BJ (cell line): ENCODE measurements at places on chromosomes 1 and 21.

DNA sequence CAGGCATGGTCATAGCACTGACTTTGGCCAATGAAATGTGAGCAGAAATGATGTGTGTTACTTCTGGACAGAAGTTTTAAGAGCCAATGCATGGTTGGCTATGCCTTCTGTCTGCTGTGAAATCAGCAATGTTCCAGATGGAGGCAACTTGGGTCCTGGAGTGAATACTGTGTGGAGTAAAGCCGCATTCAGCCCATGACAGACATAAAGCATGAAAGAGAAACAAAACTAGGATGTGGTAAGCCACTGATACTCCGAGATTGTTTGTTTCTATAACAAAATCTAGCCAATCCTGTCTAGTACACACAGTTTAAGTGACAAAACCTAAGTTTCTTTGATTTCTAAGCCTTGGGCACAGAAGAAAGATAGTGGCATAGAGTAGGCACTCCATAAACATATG is 47.1 kb upstream of the ARHGAP29 start:
- DNase-seq: no peak

DNA sequence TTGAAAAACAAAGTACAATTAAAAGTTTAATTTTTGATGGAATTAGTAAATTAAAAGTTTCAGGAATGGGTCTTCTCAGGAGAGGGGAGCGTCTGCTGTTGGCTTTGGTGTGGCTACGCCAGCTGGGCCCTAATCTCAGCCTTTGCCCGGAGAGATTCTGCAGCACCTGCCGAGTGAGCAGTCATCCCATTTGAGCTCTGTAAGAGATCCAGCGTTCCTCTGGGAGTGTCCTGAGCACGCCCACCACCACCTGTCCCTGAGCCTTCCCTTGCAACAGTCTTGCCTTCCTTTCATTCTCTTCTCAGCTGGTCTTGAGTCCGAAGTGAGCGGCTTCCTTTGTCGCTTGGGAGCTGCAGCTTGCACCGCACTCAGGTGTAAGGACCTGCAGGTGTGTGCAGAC is 263.1 kb downstream of the CAMTA1 start:
- no peak for DNase-seq

- no peak for DNase-seq
These were observed at the start of gene PEAR1 for GRCh38 chr1:156893048-156893953. TSS of gene PEAR1 (plus strand) at chr1:156893718. CDS start at chr1:156903927, 10,209 bp downstream.

DNA sequence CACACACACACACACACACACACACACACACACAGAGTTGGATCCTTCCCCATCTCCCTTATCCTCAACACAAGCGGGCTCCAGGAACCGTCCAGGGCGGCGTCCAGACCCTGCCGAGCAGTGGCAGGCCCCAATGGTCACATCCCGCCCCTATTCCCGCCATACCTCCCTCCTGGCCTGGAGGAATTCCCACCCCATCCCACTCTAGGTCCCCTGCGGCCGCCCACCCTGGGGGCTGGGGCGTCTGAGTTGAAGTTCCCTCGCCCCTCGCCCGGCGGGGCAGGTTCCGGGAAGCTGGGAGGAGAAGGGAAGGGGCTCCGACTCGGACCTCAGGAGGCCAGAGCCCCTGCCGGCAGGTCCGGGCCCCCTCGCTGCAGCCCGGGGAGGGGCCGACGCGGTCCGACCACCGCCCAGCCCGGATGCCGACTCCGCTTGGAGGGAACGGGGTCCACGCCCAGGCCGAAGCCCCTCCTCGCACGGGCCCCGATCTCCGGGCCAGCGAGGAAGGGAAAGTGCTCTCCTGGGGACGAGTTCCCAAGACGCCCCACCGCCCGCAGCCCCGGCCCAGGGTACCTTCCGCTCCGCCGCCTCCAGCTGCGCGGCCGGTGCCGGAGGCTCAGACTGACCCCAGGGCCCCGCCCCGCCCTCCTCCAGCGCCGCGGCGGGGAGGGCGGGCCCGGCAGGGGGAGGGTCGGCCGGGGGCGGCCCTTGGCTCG is at the start of gene RHOC:
Gene RHOC, minus strand, starts transcription at position 623 of the 716 bp plus-strand sequence. CDS start 3,328 bp downstream, outside the sequence.
- DNase-seq: no peak

- no peak for DNase-seq
These were observed 35.0 kb downstream of the ZYG11A start for GRCh38 chr1:52877554-52877953.

GRCh38 chr1:25195835-25196234 is 36.5 kb downstream of the SYF2 start:
- DNase-seq: no peak

DNA sequence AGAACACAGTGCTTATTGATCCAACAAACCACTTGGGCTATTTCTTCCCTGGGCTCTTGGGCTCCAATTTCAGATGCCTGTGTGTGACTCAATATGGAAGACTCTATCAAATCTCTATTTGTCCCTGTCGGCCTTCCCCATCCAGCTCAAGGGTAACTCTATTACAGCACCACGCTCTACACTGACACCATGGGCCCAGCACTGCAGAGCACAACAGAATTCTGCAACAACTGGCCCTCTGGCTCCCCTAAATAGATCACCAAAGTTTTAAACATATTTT is 51.7 kb downstream of the CAPZB start:
- no peak for DNase-seq

DNA sequence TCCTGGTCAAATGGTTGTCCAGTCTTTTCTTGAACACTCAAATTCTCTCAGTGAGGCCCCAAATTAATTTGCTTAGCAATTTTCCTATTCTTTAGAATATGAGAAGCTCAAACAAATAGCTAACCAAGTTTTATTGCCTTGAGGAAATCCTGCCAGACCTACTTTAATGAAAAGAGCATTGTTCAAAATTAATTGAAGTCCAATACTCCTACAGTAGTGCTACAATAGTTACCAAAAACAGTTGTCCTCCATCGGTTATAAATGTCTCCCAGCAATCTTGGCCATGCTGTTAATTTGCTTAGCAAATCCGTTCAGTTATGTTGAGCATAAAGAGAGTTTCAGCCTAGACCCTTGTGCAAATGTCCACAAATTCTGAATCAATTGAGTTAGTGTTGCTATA is 112.9 kb downstream of the MAB21L3 start:
- no peak for DNase-seq

DNA sequence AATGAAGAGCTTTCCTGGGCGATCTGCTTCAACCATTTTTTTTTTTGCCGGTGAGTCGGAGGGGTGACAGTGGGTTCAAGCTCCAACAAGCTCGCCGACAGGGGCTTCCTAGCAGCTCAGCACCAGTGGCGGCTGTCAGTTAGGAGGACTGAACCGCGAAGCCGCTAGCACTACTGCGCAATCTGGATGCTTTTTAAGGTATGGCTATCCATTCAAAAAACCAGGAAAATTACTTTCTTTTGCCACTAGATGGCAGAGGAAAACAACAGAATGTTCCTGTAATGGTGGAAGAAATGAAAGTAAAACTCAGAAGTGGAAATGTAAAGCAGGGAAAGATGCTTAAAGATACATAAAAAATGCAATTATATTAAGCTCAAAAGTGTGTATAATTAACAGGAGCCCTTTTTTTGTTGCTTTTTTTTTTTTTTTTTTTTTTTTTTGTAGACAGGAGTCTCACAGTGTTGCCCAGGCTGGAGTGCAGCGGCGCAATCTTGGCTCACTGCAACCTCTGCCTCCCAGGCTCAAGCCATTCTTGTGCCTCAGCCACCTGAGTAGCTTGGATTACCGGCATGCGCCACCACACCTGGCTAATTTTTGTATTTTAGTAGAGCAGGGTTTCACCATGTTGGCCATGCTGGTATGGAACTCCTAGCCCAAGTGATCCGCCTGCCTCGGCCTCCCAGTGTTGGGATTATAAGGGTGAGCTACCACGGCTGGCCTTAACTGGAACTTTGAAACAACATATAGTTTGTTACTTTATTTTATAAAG is 8.5 kb downstream of the KYAT3 start:
- DNase-seq: no peak

GRCh38 chr1:89808441-89809117 is 12.3 kb upstream of the LRRC8D start:
- DNase-seq: no peak

GRCh38 chr1:153685544-153686340 is 7.3 kb downstream of the NPR1 start:
- no peak for DNase-seq

DNA sequence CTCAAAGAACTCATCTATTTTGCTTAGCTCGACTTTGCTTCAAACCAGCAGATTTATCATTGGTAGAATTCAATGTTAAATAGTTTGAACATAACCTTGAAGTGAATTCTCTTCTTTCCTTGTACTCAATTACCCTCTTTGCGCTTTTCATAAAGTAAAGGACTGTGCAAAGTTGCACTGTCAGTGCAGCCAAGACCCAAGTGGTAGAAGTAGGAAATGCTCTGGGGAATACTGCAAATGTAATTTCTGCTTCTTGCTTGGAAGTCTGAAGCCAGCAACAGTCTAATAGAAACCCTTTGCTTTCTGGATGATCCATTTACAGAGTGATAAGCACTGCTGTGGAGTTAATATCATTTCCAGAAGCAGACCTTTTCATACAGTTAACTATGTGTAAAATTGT is 936.7 kb upstream of the TMPRSS15 start:
- DNase-seq: no peak

GRCh38 chr1:8323706-8324105 is 5.8 kb downstream of the SLC45A1 start:
- DNase-seq: no peak

DNA sequence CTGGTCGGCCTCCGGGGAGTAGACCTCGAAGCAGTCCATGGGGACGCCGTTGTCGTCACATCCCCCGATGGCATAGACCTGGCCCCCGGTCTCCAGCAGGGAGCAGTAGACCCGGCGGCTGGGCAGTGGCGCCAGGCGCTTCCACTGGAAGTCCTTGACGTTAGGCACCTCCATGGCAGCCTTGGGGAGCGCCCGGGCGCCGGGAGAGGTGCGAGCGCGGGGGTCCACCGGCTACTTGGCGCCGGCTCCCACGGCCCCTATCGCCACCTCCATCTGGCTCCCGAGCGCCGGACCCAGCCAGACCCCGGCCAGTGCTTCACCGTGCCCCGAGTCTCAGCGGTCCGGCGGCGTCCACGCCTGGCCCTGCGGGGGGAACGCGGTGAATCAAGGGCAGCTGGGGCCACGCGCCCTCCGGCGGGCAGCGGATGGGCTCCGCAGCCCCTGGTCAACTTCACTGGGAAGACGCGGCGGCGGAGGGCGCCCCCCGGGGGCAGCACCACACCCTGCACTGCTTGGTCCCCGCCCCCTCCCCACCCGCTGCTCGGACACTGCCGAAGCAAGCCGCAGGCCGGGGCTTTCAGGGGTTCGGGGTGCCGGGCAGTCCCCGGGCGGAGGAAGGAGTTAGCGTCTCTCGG is 13.2 kb downstream of the KLHDC8A start:
- no peak for DNase-seq

- no peak for DNase-seq
These were observed 39.1 kb upstream of the FOXO6 start for GRCh38 chr1:41322101-41322661.

GRCh38 chr1:55506740-55507577 is 291.8 kb upstream of the USP24 start:
- no peak for DNase-seq

GRCh38 chr1:245255783-245256182 is 101.0 kb downstream of the KIF26B start:
- no peak for DNase-seq

DNA sequence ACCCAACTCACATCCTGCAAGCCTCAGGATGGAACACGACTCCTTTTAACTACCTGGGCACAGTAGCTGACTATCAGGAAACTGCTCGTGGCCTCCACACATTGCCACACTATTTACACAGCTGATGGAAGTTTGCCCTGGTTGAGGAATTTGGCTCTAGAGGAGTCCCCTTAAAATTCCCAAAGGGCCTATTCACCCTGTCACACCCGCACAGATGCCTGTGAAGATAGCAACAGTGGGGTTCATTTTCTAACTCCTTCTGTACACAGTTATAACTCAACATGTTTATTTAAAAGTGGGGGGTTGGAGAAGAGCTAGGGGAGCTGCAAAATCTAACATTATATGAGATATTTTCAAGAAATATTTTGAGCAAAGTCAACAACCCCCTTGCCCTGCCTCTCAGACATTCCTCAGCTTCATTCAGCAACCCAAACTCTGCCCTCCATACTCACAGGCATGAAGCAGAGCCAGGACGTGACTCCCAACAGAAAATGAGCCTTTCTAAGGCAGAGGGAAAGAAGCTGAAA is 35.8 kb upstream of the CCN1 start:
- peak; percentile 43 for DNase-seq

GRCh38 chr1:212689758-212690529 is 9.7 kb downstream of the BATF3 start:
- no peak for DNase-seq

DNA sequence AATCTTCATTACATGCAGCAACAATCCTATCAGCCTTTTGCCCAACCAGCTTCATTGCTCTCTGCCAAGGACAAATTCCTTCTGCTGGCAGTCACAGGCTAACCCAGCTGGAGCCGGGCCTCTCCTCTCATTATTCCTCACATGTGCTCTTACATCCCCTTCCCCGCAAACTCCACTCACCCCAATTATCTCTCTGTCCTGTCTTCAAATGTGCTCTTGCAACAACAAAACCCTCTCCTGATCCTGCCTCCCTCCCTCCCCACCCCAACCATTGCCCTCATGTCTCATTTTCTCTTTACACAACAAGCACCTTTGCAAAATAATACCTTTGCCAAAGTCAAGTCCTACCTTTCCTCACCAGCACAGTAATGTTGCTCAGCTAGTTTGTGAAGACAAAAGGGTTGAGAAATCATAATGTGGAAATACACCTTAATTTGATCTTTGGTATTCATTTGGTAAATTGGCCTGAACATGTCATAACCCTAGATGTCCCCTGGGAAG is 36.0 kb upstream of the DHCR24 start:
- DNase-seq: no peak

- DNase-seq: no peak
These were observed 241.8 kb upstream of the POGK start for GRCh38 chr1:166597516-166597915.

DNA sequence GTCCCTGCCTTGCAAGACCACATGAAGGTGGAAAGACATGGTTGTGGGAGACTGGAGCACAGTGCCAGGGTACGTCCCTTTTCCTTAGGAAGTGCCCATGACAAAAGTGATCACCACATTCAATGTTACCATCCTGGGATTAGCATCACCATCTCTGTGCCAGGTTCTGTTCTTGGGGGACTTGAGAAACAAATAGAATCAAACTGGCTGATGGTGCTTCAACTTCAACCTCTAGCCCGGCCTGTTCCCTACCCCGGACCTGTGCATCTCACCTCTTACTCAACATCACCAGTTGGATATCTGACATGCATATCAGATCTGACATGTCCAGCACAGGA is 153.3 kb downstream of the GRIK3 start:
- no peak for DNase-seq

DNA sequence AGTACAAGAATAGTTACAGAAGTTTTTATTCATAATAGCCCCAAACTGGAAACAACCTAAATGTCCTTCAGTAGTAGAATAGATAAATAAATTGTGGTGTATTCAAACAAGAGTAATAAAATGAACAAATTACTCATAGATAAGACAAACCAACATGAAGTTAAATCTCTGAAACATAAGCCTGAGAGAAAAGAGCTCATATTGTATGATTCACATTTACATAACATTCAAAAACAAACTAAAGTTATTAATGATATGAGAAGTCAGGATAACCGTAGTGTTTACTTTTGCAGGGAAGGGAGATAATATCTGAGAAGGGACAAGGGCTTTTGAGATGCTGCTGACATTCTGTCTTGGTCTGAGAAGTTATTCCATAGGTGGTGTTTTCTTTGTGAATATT is 13.5 kb downstream of the STPG1 start:
- no peak for DNase-seq

- DNase-seq: no peak
These were observed 54.1 kb downstream of the MRPL37 start for GRCh38 chr1:54254055-54254454.

- DNase-seq: no peak
These were observed 25.3 kb downstream of the ZFYVE9 start for GRCh38 chr1:52166996-52167753.
